ENCODE measurements at places on chromosomes 6 and 20.
A peak's percentile ranks its signal among the peaks of the same experiment; 100 is the strongest.

- DNase-seq = no peak
Observed at GRCh38 chr20:56575157-56575556, 42.1 kb downstream of the FAM209B start.

- DNase-seq = no peak
Observed at GRCh38 chr6:166348305-166348949, 6.1 kb upstream of the SFT2D1 start.

- DNase-seq = no peak
Observed at GRCh38 chr20:16580620-16581019, 7.4 kb upstream of the KIF16B start.

DNA sequence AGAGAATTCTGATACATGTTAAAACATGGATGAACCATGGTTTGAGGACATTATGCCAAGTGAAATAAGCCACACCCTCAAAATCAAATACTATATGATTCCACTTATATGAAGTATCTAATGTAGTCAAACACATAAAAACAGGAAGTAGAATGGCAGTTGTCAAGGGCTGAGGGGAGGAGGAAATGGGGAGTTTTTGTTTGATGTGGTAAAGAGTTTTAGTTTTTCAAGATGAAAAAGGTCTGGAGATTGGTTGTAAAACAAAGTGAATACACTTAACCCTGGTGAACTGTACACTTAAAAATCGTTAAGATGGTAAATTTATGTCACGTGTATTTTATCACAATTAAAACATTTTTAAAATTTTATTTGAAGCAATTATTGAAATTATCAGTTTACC is 127.4 kb upstream of the GRIK2 start:
- no peak for DNase-seq

GRCh38 chr6:20833881-20834515 is 299.7 kb downstream of the CDKAL1 start:
- no peak for DNase-seq

DNA sequence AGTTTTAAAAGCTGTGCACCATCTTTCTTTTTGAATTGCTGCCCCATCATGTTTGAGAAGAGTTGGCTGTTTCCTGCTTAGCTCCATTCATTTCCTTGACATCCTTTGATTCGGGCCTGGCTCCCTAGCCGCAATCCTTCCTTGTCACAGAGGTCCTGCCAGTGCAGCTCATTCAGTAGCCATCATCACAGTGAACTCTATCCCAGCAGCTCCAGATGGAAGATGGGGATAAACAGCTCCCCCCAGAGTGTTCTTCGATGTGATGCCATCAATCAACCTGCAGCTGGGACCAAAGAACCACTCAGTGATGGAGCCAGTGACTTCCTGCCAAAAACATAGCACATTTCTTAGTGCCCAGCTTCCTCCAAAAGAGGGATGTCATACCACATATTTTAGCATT is 158.8 kb downstream of the FRK start:
- no peak for DNase-seq

- no peak for DNase-seq
Observed at GRCh38 chr20:31682927-31683326, 39.7 kb downstream of the BCL2L1 start.

GRCh38 chr6:25017932-25018567 is 82.3 kb upstream of the RIPOR2 start:
- DNase-seq = peak; percentile 76

GRCh38 chr6:130529569-130530149 is 163.8 kb downstream of the TMEM200A start:
- no peak for DNase-seq

DNA sequence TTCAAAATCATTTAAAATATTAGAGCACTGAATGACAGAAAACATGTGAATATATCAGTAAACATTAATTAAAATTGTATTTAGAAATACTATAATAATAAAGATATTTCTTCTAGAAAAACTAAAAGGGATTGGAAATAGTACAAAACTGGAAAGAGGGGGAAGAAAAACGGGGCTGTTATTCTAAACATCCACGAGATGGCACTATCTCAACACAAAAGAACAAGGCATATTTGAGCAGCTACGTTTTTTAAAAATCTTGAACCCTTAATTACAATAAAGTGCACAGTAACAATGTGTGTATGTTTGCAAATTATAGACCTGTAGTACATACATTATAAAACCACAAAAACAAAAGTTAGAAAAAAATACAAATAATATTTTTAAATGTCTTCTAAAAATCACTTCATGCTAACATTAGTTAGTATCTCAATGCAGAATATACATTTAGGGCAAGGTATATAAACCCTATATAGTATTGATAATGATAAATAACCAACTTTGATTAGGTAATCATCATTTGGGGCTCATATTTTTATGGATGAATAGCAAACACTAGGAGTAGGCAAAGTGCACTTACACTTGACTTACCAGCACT is 42.5 kb upstream of the PNISR start:
- DNase-seq = no peak

- peak; percentile 17 for DNase-seq
Observed at GRCh38 chr6:106448000-106448426, 87.5 kb downstream of the CRYBG1 start.

GRCh38 chr20:634148-634925 is 18.7 kb downstream of the SRXN1 start:
- DNase-seq = no peak

GRCh38 chr20:38311491-38311890 is 7.5 kb downstream of the BPI start:
- no peak for DNase-seq

Data from activated naive CD8-positive, alpha-beta T cell treated with anti-CD3 and anti-CD28 coated beads, Interleukin-2, amount 50 U/mL, for 24 hours (primary cell).